Activated CD4-positive, alpha-beta T cell treated with anti-CD3 and anti-CD28 coated beads, Interleukin-2, Interleukin-4, amounts not matched to agents 100 ng/mL and 50 ng/mL, durations not matched to agents 16 hours and 8 hours (primary cell): ENCODE measurements at places on chromosomes 6 and 20.

DNA sequence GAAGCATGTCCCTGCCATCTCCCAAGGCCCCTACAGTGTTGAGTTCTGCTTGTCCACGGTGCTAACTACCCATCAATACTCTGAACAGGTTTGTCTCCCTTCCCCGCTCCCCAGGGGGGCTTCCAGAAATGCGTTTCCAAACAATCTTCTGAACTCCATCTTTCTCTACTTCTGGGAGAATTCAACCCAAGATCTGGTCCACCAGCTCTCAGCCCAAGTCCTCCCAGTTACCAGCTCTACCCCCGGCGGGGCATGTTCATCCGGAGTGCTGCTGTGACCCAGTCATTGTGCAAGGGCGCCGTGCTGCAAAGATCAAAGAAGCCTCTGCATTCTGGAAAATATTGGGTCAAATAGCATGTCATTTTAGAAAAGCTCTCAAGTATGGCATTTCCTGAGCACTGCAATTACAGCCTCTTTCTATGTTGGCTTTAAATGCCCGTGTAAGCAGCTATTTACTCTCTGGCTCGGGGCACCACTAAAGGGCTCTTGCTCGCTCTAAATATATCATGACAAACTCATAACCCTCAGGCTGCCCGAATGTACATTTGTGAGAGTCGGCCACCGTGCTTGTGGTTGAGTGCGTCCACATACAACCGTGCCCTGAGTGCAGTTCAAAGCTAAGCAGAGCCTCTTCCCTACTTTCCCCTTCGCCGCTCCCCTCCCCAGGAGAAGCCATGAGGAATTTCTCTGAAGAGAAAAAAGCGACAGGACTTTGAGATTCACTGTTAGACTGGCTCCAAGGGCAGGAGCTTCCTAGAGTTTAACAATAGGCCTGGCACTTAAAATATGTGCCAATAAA lies 71.6 kb downstream of the BANF2 start:
- DNase-seq: no peak

DNA sequence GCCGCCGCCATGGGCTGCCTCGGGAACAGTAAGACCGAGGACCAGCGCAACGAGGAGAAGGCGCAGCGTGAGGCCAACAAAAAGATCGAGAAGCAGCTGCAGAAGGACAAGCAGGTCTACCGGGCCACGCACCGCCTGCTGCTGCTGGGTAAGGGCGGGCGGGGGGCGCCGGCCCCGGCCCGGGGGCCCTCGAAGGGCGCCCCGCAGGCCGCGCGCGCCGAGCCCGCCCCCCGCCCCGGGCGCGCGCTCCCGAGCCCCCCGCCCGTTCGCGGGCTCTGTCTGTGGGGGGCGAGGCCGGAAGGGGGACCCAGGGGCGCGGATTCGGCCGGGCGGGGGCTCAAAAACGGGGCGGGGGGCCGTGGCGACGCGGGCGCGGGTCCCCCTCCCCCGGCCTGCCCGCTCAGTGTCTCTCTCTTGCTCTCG lies 39.2 kb downstream of the GNAS start:
- DNase-seq: peak; percentile 15

GRCh38 chr6:167226383-167226685 lies 64.8 kb upstream of the UNC93A start:
- DNase-seq: no peak

DNA sequence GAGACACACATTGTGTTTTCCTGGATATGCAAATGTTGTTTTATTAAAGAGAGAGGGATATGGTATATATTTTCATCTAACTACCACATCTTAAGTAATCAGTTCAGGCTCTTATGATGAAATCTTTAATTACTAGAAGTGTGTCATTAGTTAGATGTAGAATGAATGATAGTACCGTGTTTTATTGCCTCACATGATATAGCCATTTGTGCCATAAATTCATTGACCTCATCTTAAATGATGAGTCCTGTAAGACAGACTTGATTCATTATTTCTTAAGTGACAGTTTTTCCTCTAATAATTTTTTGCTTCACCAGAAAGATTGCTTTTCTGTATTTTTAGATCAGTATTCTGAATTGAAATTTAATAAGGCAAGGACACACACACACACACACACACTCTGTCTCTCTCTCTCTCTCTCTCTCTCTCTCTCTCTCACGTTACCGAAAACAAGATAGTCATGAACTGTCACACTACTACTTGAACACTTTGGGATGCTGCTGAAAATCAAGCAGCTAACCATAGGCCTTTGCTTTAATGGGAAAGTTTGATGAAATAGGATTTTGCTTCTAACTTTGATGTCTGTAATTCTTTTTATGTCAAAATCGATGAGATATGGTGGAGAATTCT lies 140.5 kb downstream of the SOBP start:
- DNase-seq: no peak

GRCh38 chr20:49286689-49287551 lies 9.1 kb upstream of the ZNFX1 start:
- no peak for DNase-seq

GRCh38 chr6:104710543-104711335 lies 149.0 kb downstream of the HACE1 start:
- no peak for DNase-seq

DNA sequence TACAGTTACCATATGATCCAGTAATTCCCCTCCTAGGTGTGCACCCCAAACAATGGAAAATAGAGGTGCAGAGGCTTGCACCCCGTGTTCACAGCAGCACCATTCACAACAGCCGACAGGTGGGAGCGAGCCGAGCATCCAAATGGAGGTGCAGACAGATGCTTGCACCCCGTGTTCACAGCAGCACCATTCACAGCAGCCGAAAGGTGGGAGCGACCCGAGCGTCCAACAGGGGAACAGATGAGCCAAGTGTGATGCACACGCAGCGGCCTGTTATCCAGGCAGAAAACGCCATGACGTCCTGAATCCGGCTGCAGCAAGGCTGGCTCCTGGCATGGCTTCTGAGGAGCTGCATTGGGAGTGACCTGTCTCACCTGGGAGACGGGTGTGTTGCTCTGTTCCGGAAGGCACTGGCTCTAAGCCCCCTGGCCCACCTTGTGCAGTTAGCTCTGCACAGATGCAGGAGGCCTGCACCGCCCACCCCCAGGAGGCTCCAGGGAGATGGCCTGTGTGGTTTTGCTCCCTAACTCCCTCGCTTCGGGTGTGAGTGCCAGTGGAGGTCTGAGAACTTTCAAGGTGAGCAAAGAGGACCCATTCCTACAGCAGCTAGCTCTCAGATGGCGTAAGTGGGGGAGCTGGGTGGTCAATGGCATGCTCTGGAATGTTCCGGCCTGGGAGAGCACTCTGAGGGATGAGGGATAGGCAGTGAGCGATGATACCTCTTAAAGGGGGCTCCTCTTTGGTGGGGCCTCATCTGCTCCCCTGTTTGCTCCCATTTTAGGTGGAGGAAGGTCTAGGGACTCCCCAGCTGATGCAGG lies 47.8 kb upstream of the FRMD1 start:
- DNase-seq: no peak

DNA sequence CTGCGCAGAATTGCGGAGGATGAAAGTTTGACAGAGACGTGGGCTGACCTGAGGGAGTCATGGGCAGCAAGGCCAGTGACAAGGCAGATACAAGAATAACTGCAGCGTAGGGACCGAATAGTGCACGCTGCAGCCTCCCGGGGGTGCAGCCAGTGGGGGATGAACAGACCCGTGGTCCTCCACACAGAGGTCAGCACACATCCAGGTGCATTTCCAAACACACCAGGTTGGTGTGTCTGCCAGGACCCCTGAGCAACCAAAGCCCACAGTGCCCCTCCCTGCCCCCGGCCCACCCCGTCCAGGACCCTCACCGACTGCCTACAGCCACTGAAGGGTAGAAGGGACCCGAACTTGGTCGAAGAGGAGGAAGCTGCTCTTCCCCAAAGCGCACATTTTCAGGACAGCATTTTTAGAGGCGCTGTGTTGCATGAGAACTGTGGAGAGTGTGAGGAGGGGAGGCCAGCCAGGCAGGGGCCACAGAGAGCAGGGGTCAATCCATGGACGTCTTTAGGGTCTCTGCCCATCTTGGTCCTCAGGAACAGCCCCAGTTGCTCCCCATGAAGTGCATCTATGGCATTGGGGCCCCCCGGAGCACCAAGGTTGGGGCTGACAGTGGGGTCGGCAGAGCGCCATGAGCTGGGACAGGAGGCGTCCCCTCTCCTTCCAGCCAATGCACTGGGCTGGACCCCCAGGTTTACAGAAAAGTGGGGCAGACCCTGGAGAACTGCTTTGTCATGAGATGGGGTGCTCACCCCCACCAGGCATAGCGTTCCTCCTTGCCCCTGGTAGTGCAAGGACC lies 157.8 kb upstream of the AFDN start:
- no peak for DNase-seq

DNA sequence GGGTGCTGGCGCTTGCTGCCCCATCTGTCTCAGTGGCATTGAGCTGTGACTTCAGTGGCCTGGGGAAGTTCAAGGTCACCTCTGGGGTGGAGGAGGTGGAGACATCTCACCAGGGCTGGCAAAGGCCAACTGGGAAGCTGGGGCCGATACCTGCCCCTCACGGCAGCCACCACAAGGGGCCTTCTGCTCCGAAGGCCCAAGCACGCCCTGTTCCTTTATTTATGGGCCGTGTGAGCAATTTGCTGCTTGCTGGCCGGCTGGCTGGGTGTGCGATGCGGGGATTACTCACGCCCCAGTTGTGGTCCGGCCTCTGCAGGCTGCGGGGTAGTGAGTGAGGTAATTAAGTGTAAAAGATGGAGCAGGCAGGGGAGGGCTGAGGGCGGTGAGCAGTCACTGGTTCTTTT lies 13.2 kb upstream of the SCRT2 start:
- DNase-seq: no peak

DNA sequence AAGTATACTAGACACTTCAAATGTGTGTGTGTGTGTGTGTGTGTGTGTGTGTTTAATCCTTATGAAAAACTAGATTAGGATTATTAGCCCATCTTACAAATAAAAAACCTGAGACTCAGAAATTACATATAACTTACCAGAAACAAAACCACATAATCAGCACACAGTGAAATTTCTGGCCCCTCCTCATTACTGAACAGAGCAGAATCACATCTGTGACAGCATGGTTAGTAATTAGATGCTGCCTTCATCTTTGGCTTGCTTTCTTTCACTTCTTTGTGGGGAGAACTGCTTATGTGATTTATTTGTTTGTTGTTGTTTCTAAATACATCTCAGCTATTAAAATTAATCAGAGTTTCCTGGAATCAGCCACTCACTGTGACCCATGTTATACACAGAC lies 267.1 kb downstream of the TENT5A start:
- DNase-seq: no peak

GRCh38 chr20:39044501-39044900 lies 82.4 kb downstream of the DHX35 start:
- no peak for DNase-seq

DNA sequence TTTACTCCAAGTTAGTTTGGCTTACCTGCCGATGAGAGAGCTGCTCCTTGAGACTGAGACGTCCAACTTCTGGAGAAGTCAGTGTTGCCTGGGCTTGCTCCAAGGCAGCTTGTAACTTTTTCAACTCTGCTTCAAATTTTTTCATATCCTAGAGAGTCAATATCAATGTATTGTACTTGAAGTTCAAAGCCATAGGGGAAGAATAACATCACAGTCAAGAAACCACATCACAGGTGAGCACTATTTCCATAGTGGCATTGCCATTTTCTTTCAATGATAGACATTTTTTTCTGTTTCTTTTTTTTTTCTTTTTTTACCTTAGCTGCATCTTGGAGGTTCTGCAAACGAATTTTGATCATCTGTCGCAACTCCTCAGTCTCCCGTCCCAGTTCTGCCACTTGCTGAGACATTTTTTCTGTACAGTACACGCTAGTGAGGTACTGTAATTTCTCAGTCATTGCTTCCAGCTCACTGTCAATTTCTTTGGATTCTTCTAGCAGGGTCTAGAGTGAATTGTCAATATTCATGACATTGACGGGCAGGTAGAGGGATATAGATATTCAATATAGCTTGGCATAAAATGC lies 326.7 kb downstream of the SYNE1 start:
- DNase-seq: no peak

- DNase-seq: no peak
Measured at GRCh38 chr6:43997345-43997677, 129.9 kb downstream of the MRPL14 start.

DNA sequence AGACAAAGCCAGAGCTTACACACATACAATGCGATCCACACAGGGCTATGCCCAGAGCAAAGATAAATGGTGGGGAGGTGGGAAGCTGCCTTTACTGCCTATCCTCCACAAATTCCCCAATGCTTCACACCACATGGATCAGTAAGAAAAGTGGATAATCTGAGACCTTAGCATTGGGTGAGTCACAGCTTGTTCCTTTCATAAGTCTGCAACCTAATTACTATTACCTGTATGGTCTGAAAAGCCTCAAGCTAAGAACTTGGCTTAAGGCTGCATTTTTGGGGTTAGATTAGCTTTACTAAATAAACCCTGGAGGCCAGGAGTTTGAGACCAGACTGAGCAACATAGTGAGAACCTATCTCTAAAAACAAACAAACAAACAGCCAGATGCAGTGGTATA lies 66.0 kb upstream of the BTBD3 start:
- DNase-seq: no peak

DNA sequence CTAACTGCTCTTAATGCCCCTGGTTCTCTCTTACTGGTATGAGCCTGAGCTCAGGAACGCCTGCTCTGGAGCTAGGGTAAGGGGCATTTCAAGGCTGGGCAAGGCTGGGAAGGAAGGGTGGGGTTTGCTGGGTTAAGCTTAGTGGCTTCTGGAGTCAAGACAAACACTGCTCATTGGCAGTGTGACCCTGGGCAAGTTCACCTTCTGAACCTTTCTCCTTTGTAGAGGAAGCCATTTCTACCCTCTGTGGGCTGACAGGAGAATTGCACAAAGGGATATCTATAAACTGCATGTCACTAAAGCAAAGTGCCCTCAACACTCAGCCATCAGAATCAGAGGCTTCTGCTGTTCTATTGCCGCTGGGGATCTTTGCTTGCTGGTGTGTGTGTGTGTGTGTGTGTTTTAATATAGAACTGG lies 20.3 kb upstream of the LRRN4 start:
- peak; percentile 3 for DNase-seq

- no peak for DNase-seq
Measured at GRCh38 chr20:21008951-21009350, 97.2 kb downstream of the LINC00237 start.

DNA sequence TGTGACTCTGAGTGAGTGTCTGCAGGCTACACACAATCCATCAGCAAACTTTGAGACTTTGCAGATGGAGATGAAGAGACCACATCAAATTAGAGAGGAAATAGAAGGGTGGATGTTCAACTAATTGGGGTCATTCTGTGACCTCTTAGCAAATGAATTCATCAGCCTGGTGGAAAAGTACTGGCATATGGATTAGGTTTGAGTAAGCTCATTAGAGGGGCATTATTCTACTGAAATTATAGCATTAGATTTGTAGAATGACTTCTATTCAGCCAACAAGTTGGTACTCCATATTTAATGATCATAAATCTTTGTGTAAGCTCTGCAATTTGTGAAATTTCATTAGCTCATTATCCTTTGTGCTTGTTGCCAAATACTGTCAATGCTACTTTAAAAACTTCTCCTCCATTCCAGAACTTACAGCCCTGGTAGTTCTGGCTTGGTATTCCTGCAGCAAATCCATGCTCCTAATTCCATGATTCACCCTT lies 63.8 kb downstream of the ADTRP start:
- no peak for DNase-seq

GRCh38 chr6:82571455-82571854 lies 207.8 kb downstream of the TPBG start:
- DNase-seq: no peak

- DNase-seq: no peak
Measured at GRCh38 chr6:157716251-157716995, 106.6 kb upstream of the SNX9 start.

GRCh38 chr6:130995783-130996447 lies 67.1 kb downstream of the EPB41L2 start:
- no peak for DNase-seq
